ENCODE measurements at places on chromosomes 13 and 19.

DNA sequence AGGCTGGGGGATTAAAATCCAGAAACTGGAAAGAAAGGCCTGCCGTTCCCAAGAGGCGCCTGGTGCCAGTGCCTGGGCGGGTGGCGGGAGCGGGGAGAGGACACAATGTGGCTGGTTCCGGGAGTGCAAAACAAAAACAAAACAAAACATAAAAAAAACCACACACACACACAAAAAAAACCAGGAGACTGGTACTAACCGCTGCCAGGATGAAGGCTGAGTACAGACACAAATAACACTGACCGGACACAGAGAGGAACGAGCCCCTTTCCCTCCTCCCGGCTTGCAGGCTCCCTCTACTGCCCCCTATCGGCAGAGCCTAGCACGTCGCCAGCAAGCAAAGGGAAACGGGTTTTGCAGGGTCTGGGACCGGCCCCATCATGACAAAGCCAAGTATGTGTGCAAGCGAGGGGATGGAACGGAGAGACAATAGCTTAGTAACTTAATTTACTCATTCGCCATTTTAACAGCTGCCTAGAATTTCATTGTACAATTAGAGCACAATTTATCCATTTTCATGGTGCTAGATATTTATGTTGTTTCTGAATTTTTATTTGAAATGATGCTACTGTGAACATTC lies 17.9 kb upstream of the ZDHHC20 start:
- DNase-seq = peak; percentile 65

DNA sequence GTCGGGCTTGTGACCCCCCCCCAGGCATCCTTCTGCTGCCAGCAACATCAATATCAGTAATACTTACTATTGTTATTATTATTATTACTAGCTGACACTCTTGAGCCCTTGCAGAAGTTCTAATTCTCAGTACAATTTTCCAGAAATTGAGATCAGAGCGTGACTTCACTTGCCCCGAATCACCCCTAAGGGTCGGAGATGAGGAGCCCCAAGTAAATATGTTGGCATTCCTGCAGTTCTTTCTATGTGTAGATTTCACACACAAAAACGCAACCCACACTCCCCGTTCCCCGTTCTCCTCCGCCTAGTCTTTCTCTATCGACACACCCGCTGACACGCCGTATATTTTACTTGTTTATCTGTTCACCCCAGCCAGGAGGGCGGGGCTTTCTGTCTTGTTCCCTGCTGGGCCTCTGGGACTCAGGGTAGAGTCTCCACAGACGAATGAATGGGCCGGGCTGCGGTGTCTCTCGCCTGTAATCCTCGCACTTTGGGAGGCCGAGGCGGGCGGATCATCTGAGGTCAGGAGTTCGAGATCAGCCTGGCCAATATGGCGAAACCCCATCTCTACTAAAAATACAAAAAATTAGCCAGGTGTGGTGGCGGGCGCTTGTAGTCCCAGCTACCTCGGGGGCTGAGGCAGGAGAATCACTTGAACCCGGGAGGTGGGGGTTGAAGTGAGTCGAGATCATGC lies 14.7 kb downstream of the TLE5 start:
- peak; percentile 50 for DNase-seq

- peak; percentile 59 for DNase-seq
These were observed 4.1 kb downstream of the IER2 start for GRCh38 chr19:13154241-13154778.

DNA sequence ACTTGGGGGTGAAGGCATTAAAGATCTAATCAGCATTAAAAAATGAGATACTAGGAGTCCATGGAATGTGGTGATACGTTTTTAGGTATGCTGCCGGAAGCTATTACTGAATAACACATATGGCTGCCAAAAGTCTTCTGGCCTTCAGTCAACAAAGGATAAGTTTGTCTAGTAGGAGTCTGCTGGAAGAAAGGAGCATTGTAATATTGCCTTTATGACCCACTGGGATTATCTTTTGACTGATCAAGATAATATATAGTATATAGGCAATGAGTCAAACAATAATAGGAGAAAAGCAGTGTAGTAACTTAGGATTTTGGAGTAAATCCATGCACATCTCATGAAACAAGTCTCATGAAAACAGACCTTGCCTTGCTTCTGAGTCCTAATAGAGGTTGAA lies 295.4 kb downstream of the SLITRK6 start:
- DNase-seq = no peak

DNA sequence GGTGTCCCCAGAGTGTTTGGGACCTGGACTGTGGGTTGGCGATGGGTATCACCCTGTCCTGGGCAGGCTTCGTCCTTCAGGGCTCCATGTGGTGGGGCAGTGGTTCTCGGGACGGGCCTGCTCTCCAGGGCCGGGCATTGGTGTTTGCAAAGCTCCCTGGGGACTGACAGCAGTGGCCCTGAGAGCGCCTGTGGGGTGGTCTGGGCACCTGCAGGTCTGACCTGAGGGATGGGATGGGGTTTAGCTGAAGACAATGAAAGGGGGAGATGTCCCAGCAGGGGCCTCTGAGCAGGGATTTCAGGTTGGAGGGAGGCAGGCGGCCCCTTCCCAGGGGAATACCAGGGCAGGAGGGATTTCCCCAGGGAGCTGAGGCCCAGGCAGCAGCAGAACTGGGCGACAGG lies 68.3 kb upstream of the MCF2L start:
- DNase-seq = no peak

- DNase-seq = peak; percentile 57
These were observed at the start of gene PTPRS for GRCh38 chr19:5340637-5341447. Gene PTPRS, minus strand, starts transcription at chr19:5340812. Its CDS starts 54,672 bp downstream, at chr19:5286140.

DNA sequence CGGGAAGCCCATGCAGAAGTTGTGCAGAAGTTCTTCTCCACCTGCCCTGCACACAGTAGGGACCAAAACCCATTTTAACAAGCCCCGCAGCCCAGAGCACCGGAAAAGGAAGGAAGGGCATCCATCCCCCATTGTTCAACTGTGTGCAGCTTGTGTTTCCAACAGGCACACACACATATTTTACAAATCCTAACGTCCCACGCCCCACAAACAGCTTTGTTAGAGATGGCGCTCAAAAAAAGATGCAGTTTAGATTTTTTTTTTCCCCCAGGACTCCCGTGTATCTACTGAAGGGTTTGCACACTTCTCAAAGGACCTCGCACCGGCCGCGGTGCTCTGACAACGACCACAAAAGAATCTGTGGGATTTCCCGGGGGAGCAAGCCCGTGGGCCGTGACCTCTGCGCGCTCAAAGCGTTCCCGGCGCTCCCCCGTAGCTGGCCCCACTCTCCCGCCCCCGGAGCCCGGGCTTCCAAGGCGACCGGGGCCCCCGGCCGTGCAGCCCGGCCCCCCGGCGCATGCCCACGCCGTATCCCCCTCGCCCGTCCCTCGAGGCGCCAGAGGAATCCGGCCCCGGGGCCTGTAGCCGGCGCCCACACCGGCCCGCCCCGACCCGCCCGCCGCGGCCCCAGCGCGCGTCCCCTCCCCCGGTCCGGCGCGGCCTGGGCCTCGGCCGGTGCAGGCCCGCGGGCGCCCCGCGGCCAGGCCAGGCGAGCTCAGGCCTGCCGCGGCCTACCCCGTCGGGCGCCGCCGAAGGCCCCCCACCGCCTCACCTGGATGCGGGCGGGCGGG lies 523 bp downstream of the ELAVL1 start:
- DNase-seq = peak; percentile 23

DNA sequence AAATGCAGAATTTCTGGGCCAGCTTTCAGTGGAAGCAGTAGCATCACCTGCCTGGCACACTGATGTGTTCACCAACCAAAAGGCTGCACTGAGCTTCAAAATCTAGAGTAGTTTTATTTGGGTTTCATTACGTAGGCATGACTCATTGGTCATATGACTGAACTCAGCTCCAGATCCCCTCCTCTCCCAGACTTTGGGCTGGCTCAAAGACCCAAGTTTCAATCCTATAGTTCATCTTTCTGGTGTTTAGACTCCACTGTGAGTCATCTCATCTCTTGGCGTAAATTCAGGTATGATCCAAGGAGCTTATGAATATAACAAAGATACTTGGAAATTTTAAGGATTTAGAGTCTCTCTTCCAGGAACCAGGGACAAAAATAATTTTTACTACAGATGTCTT lies 17.7 kb downstream of the ZMYM5 start:
- DNase-seq = no peak

DNA sequence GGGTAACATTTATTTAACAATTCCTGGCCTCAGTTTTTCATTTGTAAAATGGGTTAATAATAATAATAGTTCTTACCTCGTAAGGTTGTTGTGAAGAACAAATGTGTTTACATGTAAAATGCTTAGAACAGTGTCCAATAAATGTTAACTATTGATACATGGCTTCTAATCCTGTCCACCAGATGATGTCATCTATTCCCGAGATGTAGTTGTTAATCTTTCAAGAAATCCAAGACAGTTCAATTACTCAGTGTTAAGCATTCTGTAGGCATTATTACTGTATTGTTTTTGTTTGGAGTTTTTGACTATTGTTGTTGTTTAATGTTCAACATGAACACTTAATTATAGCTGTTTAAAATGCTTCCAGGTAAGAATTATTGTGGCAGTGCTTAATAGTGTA lies 131.0 kb upstream of the FNDC3A start:
- DNase-seq = no peak

GRCh38 chr19:18322318-18322758 lies 538 bp downstream of the LSM4 start:
- no peak for DNase-seq

- DNase-seq = no peak
These were observed 10.1 kb upstream of the RSPH6A start for GRCh38 chr19:45825263-45825605.

- DNase-seq = no peak
These were observed 95.5 kb downstream of the CDADC1 start for GRCh38 chr13:49343255-49343654.

DNA sequence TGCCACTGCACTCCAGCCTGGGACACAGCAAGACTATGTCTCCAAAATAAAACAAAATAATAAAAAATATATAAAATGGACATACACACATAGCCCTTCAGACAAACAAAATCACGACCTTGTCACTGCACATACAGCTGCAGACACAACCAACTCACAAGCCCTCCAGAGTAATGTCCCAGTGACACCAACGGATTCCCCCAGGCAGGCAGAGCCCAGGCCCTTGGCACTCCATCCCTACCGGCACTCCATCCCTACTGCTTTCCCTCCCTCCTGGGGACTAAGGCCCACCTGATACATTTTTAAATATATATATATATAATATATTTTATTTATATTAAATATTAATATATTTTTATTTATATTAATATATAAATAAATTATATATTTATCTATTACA lies 18.5 kb downstream of the ZNF101 start:
- no peak for DNase-seq

GRCh38 chr19:12495002-12495802 lies 10.6 kb upstream of the ZNF709 start:
- peak; percentile 91 for DNase-seq

GRCh38 chr19:16418597-16418962 lies 53.2 kb downstream of the EPS15L1 start:
- DNase-seq = no peak

DNA sequence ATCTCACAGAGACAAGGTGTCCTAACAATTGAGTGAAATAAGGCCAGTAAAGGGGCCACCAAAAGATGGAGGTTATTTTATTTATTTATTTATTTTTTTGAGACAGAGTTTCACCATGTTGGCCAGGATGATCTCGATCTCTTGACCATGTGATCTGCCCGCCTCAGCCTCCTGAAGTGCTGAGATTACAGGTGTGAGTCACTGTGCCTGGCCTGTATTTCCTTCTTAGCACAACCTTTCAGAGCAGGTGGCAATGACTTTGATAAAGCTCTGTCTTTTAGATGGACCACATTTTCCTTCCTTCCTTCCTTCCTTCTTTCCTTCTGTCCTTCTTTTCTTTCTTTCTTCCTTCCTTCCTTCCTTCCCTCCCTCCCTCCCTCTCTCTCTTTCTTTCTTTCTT lies 11.0 kb upstream of the DOCK6 start:
- no peak for DNase-seq

- DNase-seq = no peak
These were observed 5.9 kb downstream of the KMT2B start for GRCh38 chr19:35723671-35724070.

- no peak for DNase-seq
These were observed 9.8 kb downstream of the BICRA start for GRCh38 chr19:47618771-47619170.

GRCh38 chr13:19618977-19619376 lies 14.5 kb upstream of the MPHOSPH8 start:
- DNase-seq = no peak

- no peak for DNase-seq
These were observed 10.2 kb upstream of the EMC10 start for GRCh38 chr19:50465986-50466705.

- DNase-seq = no peak
These were observed 310.0 kb downstream of the RBM26 start for GRCh38 chr13:79096099-79096498.

- no peak for DNase-seq
These were observed 136.3 kb downstream of the CDK8 start for GRCh38 chr13:26390203-26390602.

DNA sequence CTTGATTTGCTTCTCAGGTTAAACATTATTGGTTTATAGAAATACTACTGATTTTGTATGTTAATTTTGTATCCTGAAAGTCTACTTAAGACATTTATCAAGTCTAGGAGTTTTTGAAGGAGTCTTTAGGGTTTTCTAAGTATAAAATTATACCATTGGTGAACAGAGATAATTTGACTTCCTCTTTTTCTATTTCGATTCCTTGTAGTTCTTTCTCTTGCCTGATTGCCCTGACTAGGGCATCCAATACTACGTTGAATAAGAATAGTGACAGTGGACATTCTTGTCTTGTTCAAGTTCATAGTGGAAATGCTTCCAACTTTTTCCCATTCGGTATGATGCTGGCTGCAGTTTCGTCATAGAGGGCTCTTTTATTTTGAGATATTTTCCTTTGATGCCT lies 807.5 kb upstream of the SLC10A2 start:
- DNase-seq = no peak

- no peak for DNase-seq
These were observed 19.7 kb downstream of the FXYD5 start for GRCh38 chr19:35174226-35174625.

Data from naive B cell (primary cell).